ENCODE measurements at places on chromosomes 2 and 18.

GRCh38 chr2:118371515-118371914 lies 283.2 kb downstream of the INSIG2 start:
- no peak for DNase-seq

GRCh38 chr2:218465987-218466633 lies 47.2 kb downstream of the VIL1 start:
- peak; percentile 19 for DNase-seq

GRCh38 chr2:163490281-163490680 lies 245.5 kb downstream of the FIGN start:
- DNase-seq, result no peak

- DNase-seq, result no peak
These were observed 119.6 kb upstream of the ITGB6 start for GRCh38 chr2:160319700-160320099.

DNA sequence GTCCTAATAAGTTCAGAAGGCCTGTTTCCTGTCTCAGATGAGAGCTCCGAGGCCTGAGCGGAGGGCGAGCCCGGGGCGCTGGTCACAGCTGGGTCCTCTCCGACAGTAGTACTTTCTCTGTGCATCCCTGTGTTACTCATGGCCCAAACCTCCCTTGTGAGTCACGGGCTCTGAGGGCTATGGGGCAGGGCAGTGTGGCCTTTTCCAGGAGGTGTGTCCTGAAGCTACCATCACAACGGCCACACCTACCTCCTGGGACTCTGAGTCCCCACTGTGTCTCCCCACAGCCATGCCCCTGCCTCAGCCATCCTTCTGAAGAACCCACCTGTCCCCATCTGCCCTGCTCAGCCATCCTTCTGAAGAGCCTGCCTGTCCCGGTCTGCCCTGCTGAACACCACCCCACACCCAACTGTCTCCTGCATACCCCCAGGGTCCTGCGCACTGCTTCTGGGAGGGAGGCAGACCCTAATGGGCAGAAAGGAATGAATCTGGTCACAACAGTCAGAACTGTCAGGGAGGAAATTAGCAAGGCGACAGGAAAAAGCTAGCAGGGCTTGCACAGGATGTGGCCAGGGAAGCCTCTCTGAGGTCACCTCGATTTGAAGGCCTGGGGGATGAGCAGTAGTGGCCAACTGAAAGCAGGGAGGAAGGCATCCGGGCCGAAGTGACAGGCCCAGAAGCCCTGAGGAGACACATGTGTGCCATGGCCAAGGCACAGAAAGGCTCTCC lies 145.4 kb upstream of the RIOK3 start:
- no peak for DNase-seq

DNA sequence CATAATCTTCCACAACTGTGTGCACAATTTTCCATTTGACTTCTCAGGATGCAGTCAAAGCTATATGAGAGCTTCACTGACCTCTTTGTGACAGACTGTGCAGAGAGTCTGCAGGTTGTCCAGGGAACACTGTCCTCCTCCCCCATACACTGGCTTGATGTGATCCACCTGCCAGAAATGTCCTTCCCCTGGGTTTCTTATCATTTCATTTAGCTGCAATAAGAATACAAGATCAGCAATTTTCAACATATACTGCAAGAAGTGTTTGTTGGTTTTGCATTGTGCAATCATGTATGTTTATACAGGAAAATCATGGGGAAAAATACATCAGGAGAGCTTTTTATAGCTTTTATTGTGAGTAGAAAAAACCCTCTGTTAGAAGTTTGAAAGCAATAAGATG lies 150.7 kb downstream of the RAB3GAP1 start:
- DNase-seq, result no peak

DNA sequence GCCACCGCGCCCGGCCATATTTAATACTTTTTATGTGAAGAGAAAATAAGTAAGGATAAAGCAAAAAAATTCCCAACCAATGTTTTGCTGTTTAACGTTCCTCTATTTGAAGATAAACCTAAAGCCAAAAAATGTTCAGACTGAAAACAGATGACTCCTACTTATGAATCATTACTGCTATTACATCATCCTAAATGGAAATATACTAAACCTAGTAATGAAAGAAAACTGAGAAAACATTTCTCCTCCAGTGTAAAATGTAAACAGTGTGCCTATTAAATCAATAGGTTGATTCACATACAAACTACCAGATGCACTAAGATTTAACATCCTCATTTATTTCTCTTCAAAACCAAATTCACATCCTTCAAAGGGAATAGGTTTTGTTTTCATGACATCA lies 43.5 kb downstream of the CWC22 start:
- DNase-seq, result peak; percentile 5

DNA sequence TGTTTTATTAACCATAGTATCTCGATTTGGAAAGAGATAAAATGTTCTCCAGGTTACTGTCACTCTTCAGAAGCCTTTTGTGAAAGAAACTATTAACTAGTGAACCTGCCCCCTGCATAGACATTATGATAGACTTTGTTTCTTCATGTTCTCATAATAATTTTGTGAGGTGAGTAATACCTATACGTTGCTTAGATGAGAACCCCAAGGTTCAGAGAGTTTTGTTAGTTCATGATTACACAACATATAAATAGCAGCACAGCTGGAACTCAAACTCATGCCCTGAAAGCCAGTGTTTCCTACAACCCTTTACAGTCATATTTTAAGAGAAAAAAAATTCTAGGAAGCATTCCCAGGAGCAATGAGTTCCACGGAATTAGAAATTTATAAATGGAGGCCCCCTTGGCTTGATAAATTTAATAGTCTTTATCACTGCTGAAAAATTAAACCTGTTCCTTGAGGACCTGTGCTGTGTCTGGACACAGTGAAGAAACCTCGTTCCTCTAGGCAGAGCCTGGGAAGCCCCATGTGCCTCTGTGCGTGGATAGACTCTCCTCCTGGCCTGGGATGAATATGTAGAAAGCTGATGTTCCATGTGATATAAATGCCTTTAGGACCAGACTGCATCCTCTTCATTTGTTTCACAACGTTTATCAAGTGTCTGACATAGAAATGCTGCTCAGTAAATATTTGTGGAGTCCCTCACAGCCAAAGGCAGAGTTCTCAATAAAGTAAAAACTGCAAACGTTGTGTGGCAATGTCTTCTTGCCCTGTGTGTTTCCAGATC lies 1257.0 kb upstream of the GYPC start:
- DNase-seq, result no peak

DNA sequence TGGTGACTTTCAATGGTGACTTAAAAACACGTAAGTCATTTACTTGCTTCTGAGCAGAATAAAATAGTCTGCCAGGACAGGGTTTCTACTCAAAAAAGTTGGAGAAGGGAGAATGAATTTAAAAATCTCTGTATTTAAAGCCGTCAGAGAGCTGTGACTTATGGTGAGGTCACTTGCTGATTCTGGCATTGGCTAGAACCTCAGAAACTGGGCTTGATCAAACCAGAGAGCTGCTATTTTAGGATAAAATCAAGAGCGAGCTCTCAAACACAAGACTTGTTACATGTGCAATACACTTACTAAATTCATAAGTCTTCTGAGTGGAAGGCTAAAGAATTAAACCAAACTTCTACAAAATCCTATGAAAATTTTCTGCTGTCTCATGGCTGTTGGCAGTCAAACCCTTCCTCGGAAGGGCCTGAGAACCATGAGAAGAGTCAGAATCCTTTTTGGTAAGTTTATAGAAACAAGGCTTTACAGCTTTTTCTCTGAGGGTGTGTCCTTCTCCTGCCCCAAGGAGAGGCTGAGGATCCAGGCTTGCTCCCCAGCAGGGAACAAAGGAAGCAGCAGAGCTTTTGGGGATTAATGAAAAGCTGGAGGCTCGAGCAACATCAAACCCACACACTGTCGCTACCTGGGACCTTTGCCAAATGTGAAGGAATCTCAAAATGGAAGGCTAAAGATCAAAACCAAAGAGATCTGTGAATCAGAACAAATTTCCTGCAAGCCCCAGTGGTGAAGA lies 816.4 kb downstream of the SOCS6 start:
- no peak for DNase-seq

- DNase-seq, result no peak
These were observed 117.8 kb upstream of the FZD5 start for GRCh38 chr2:207887500-207887899.

GRCh38 chr18:75592527-75592926 lies 165.0 kb upstream of the SMIM21 start:
- DNase-seq, result no peak

DNA sequence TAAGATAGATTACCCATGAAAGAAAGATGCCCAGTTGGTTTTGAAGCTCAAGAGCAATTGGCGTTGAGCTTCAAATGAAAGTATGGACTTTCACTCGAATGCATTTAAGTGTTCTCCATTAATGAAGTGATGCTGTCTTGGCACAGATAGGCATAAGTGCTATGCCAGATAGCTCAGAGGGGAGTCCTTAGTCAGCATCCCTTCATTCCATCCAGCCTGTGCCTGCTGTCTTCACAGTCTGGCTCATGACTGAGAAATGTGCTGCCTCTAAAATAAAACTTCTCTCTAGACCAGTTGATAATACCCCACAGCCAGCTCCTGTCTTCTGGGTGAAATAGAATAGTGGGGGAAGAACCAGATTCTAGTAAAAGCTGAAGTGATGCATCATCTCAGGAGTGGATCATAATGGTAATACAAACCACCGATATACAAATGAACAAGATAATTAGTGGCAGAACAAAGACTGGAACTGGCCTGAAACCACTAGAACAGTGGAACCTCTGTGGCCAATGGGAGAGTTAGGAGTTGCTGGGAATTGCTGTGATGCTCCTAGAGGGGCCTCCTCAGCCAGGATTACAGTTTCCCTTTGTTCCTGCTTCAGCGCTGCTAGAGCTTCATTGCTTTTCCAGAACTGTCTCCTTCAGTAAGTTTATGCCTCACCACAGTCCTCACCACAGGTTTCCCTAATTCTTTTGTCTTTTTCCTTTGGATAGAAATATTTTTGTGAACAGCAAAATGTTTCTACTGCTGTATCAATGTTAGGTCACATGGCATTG lies 359.3 kb downstream of the KIAA1328 start:
- no peak for DNase-seq

GRCh38 chr2:147681093-147681492 lies 163.7 kb upstream of the ACVR2A start:
- no peak for DNase-seq

DNA sequence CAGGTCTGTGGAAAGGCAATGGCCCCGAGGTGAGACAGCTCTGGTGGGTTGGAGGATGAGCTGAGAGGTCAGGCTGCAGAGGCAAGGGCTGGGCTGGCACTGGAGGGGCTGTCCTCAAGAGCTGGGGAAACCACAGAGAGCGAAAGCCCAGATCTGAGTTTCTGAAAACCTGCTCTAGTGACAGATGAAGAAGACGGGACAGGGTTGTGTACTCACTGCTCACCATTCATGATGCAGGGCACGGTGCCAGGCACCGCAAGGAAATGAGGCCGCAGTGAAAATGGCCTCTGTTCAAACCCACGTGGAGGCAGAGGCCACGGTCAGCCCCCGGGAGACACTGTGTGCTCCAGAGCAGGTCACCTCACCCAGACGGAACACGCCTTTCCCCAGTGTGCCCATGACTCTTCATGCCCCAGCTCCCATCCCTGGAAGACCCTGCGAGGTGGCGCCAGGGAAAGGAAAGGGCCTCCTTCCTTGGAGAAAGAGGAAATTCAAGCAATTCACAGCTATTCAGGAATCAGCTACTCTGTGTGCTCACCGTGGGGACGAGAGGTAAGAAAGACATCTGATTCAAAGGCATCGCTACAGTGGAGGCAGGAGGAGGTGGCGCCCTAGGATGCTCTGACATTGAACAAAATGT lies 24.3 kb upstream of the ID2 start:
- no peak for DNase-seq

GRCh38 chr2:30428827-30429461 lies 18.1 kb upstream of the LCLAT1 start:
- no peak for DNase-seq

- DNase-seq, result peak; percentile 57
These were observed 390.9 kb upstream of the TRIB2 start for GRCh38 chr2:12325806-12326205.

GRCh38 chr2:75389271-75389670 lies 171.5 kb downstream of the EVA1A start:
- no peak for DNase-seq

GRCh38 chr2:24791452-24791851 lies 1.7 kb downstream of the PTRHD1 start:
- no peak for DNase-seq

DNA sequence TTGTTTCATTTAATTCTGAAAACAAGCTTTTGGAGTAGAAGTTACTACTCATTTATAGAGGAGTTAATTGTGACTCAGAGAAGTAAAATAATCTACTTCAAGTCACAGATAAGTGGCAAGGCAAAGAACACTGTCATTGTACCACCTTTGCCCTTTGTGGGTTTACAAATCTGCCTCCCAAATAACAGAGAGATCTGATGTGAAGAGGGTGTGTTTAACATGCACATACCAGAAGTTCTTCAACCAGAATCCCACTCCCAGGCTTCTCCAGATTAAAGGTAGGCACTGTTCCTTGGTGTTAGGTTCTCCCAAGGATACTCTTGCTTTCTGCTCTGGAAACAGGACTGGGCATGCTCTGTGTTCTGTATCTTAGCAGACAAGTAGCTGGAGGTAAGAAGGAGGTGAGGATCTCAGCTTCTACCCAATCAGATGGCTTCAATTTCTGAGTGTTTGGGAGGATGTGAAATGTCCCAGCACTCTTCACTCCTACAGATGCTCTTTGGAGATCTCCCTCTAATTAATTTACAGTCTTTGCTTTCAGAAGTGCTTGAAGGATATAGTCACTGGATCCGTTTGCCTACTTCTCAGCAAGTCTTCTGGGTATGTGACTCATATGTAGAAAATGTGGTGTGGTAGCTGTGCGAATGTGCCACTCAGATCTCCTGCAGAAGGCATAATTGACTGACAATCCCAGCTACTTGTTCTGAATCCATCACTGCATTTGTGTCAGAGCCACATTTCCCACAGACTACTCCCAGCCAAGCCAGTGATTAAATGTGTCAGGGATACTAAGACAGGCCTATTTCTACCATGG lies 111.1 kb downstream of the KLHL14 start:
- DNase-seq, result no peak

DNA sequence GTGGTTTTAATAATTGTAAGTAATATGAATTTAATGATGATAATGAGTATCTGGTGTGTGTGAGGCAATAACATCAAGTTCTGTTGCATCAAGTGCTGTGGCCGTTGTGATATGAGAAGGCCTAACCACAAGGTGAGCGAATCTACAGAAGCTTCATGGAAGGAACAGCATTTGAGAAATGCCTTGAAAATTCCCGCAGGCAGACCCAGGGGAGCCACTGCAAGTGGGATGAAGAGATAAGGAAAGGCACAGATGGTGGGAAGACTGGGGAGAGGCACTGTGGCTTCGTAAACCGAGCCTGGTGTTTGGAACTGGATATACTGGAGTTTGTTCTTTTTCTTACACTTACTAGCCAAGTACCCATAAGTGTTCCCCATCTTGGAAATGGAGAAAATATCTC lies 357.5 kb downstream of the PTPRM start:
- no peak for DNase-seq
